HCT116 (cell line): ENCODE measurements at places on chromosomes 12 and 14. TPM values are rescaled to one million over a fixed set of nuclear protein-coding genes. Genes with fewer than 3 reads are reported as not detected.
A peak's percentile ranks its signal among the peaks of the same experiment; 100 is the strongest.

The PYGL gene
- total RNA-seq = 173 TPM

The KLRC1 gene
- not detected for total RNA-seq

The LRP1-AS gene
- total RNA-seq = not detected

The PRKAB1 gene
- total RNA-seq = 25.0 TPM

The CLEC9A gene
- total RNA-seq = not detected

The PRH2 gene
- not detected for total RNA-seq

The HRK gene
- 4.3 TPM for total RNA-seq

The KRT79 gene
- total RNA-seq = not detected

The TAS2R9 gene
- not detected for total RNA-seq

The ARF3 gene
- total RNA-seq = 166 TPM

The RIMBP2 gene
- not detected for total RNA-seq

The CIROP gene
- total RNA-seq = not detected

DNA sequence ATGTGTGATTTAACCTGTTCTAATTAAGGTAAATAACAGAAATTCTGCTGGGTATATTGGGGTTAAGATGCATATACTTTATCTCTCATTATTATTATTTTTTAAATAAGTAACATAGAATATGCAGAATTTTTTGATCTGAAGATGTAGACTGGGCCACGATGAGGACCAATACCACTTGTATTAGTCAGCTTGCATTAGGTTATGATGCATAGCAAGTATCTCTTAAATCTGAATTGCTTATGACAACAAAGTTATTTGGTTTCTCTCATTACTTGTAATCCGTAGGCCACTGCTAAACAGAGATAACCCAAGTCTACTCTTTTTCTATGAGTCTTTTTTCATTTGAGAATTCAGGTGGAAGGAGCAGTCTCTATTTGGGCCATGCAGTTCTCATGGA, 145.5 kb upstream of the NOVA1 start:
- no peak for DNase-seq

GRCh38 chr12:124767066-124767821, 96.4 kb downstream of the SCARB1 start:
- DNase-seq = no peak

DNA sequence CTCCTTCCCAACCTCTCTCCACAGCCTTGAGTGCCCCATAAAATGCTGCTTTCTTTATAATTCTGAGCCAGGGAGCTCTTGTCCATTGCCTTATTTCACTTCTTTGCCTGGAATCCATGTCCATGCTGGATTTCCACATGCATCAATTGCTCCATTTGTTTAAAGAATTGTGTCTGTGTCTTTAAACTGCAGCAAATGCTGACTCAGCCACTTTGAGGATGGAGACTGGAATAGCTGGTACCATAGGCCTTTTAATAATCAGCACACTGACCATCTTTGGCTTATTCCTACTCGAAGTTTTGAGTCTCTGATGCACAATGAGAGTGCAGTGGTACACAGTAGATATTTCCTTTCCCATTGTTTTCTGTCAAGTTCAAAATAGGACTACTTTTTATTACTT, 318.8 kb downstream of the LRIG3 start:
- no peak for DNase-seq

- no peak for DNase-seq
These were observed 203.1 kb downstream of the KIF21A start for GRCh38 chr12:39239490-39240486.

DNA sequence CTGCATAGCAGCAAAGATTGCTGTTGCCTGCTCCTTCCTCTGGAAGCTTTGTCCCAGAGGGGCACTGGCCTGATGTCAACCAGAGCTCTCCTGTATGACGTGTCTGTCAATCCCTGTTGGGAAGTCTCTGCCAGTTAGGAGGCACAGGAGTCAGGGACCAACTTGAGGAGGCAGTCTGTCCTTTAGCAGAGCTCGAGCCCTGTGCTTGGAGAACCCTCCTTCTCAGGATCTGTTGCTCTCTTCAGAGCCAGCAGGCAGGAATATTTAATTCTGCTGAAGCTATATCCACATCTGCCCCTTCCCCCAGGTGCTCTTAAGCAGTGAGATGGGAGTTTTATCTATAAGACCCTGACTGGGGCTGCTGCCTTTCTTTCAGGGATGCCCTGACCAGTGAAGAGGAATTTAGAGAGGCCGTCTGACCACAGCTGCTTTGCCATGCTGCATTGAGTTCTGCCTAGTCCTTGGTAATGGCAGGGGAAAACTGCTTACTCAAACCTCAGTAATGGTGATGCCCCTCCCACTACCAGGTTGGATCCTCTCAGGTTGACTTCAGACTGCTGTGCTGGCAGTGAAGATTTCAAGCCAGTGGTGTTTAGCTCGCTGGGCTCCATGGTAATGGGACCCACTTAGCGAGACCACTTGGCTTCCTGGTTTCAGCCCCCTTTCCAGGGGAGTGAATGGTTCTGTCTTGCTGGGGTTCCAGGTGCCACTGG, 218.6 kb upstream of the SLC38A2 start:
- DNase-seq = no peak

DNA sequence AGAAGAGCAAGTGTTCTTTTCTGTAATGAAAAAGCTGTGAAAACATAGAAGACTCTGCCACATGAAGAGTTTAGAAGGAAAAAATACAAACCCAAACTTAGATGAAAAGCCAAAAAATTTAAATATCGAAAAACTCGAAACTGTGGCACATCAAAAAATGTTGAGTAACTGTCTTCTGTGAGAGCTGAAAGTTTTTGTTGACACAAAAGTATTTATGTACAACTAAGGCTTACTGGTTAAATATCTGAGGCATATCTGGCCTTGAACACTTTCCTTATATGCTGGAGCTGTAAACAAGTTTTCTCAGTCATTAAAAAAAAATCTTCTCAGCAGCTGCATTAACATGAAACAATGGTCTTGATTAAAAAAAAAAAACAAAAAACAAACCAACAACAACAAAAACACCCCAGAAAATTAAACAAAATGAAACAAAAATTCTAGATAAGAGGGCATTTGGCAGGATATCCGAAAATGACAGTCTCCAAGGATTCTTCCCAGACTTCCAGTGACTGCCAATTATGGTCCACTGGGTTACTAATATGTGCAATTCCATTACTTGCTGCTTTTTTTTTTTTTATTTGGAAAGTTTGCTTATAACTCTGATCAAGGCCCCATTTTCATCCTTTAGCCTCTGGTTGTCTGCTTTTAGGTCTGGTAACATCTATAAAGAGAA, 84.7 kb upstream of the PAWR start:
- no peak for DNase-seq

GRCh38 chr14:95739356-95739755, 25.4 kb upstream of the TCL1A start:
- no peak for DNase-seq

- no peak for DNase-seq
These were observed 22.5 kb upstream of the MANSC4 start for GRCh38 chr12:27802511-27802910.

DNA sequence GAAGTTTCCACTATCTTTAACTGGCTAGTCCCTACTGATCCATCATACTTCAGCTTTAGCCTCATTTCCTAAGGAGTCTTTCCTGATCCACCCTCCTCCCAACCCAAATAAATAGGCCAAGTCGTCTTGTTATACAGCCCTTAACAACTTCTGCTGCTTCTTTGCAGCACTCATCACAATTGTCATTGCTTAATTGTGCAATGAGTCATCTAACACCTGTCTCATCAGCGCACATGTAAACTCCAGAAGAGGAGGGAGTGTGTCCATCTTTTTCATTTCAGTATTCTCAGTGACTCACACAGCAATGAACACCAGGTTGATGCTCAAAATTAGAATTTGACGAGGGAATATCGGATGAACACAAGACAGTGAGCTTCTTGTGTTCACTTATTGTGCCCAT, 87.3 kb downstream of the SUDS3 start:
- DNase-seq = no peak

DNA sequence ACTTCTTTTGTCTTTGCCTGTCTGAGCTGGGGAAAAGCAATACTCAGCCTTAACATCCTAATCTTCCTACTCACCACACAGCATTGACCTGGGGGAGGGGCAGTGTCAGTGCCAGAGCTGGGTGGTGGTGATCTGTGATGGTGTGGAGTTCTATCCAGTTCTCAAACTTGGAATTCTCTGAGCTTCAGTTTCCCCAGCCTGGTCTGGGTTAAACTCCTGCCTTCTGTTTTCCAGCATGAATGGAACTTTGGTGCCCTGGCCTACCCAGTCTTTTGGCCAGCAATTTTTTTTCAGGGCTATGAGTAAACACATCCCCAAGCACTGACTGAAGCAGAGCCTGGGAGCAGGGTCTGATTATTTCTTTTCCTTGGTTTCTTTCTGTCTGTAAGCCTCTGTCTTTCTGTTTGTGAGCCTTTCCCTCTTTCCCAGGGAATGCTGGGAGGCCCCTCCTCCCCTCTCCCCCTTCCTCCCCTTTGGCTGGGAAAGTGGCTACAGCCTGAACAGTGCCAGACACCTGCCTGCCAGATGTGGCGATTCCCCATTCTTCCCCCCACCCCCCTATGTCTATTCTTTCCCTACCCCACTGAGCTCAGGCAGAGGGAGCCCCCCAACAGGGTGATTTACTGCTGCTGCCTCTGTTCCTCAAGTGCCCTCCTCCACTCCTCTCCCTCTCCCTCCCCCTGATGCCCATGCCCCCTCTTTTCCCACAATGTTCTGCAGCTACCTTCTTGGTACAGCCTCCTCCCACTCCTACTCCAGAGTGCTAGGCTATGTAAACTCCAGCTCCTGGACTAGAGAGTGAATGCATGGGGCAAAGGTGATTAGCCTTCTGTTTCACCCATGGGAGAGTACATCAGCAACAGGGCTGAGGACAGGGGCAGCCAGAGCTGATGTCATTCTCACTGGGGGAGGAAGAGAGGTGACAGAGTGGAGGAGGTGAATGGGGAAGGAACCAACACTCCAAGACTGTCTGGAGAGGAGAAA, 11.1 kb downstream of the GPR84 start:
- DNase-seq = no peak

GRCh38 chr14:94775871-94776210, 5.9 kb upstream of the GSC start:
- no peak for DNase-seq

DNA sequence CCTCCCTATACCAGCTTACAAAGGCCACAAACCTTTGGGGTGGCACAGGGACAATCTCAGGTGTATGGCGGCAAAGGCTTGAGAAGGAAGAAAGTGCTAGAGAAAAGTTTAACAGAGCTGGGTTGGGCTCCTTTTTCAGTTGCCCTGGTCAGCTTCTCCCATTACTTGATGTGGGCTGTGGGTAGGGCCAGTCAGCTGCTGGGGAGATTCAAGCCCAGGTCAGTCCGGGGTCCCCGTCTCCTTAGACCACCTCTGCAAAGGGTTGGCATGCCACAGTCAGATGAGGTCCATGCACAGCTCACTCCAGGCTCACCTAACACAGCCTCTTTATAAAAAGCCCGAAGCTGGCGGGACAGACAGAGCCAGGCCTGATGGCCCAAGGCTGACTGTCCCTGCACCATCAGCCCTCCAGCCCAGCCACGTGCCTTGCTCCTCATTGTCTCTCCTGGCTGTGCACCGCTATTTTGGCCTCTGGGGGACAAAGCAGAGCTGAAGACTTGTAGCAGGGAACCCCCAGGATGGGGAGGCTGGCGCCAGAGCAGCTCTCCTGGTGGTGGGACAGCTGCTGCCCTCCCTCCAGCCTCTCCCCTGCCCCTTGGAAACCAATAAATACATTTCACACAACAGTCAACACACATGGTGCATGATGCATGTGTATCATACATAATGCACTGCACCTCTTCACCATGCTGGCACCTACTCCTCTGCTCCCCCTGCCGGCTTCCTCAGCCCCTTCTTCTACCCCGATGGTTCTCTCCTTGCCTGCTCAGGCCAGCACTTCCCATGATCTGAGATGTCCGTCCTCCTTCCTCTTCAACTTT, 61.7 kb upstream of the DDX11 start:
- DNase-seq = no peak

GRCh38 chr12:74626397-74626796, 88.8 kb downstream of the ATXN7L3B start:
- DNase-seq = no peak

DNA sequence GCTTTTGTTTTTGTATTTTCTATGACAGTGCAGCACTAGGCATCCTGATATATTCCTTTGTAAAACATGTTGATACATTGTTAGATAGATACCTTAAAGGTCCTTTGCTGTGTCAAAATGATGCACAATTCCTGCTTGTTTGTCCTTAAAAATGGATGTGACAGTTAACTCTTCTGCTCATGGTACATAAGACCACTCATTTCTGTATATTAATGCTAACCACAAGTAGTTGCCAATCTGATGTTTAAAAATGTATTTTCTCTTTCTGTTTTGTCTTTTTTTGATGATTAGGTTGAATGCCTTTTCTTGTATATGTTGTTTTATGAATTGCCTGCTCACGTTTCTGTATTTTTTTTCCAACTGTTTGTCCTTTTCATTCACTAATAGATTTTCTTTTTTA, 35.1 kb downstream of the ATF7IP start:
- DNase-seq = no peak

DNA sequence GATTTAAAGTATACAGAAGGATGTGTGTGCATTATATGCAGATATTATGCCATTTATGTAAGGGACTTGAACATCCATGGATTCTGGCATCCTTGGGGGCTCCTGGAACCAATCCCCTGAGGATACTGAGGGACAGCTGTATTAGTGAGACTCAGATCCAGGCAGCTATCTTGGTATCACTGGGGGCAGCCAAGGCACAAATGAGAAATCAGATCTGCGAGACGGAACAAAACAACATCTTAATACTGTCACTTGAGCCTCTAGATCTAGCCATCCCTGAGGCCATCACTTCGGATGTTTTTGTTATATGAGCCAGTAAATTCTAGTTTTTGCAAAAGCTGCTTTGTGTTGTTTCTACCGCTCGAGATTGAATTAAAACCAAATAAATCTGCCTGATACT, 175.1 kb upstream of the SFSWAP start:
- no peak for DNase-seq

- DNase-seq = no peak
These were observed 652 bp downstream of the BAZ1A start for GRCh38 chr14:34874386-34875030.

DNA sequence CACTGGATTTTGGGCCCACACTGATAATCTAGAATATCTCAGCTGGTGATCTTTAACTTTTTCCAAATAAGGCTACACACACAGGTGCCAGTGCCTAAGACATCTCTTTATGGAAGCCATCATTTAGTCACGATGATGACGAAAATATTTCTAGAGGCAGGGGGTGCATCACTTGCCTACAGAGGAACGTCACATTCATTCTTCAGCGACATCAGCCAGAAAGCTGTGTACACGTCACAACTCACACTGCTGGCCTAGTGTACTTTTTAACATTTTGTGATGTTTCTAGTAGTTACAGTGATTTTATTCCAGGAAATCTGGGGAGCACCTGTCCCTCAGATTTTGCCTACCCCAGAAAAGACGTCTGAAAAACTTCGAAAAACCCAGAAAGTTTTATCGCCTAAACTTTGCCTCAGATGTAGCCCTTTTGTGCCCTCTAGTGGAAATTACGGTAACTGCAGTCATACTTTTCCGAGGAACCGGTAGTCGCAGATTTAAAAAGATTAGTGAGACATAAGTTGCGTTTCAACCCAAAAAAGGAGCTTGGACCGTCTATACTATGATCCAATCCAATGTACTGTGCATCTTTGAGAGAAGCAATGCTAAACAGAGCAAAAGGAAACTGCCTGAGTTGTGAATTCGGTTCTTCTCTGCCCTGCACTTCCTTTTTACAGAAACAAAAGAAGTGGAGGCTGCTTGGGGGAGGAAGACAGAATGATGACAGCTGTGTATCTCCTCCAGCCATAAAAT, 64.3 kb upstream of the STON2 start:
- DNase-seq = peak; percentile 40

- no peak for DNase-seq
These were observed 1161.2 kb upstream of the SEL1L start for GRCh38 chr14:82694820-82695219.
